H7 (cell line): ENCODE measurements at places on chromosomes 3 and 15. TPM values are rescaled to one million over a fixed set of nuclear protein-coding genes. Genes with fewer than 3 reads are reported as not detected.

The NLGN1 gene
- total RNA-seq: 7.1 and 8.8 TPM in 2 replicates

The C3orf80 gene
- 0.10 TPM in 1 of 2 replicates, not detected in the other for total RNA-seq

The FRMD5 gene
- total RNA-seq: 2.4 and 6.5 TPM in 2 replicates

The CCRL2 gene
- total RNA-seq: not detected in 2 replicates

The C3orf49 gene
- total RNA-seq: not detected in 2 replicates

The CFAP100 gene
- total RNA-seq: 0.24 and 1.5 TPM in 2 replicates

The SV2B gene
- total RNA-seq: under 0.01 and 0.03 TPM in 2 replicates

The ANKRD34C gene
- total RNA-seq: not detected in 2 replicates

The GHSR gene
- not detected in 2 replicates for total RNA-seq

The SAMMSON gene
- 0.04 TPM in 1 of 2 replicates, not detected in the other for total RNA-seq

The B3GNT5 gene
- total RNA-seq: 3.0 and 3.7 TPM in 2 replicates

The PLAAT1 gene
- total RNA-seq: 3.7 and 4.5 TPM in 2 replicates

The ECT2 gene
- total RNA-seq: 78.2 and 117 TPM in 2 replicates

The ZMYND10 gene
- 1.1 and 1.3 TPM in 2 replicates for total RNA-seq
